ENCODE measurements at places on chromosomes 1 and 21.

GRCh38 chr1:93631626-93632365 lies 49.8 kb downstream of the BCAR3 start:
- no peak for DNase-seq

- DNase-seq, result peak; percentile 39
These were observed 2.1 kb downstream of the EVA1B start for GRCh38 chr1:36321119-36321951.

- DNase-seq, result no peak
These were observed 67.3 kb upstream of the BCL10 start for GRCh38 chr1:85343612-85344255.

DNA sequence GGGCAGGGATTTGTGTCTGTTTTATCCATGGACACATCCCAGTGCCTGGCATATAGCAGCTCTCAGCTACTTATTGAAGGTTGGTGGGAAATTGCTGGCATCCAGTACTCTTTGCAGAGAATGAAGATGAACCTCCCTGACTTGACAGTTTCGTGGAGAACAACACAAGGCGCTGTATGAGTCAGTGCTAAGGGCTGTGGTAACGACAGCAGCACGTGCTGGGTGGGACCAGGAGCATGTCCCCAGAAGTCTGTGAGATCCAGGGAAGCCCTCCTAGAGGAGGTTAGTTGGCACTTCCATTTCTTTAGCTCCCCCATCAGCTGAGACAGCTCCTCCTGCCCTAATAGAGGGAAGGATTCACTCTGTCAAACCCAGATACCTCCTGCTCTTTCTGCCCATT lies 25.9 kb upstream of the IL19 start:
- DNase-seq, result peak; percentile 36

DNA sequence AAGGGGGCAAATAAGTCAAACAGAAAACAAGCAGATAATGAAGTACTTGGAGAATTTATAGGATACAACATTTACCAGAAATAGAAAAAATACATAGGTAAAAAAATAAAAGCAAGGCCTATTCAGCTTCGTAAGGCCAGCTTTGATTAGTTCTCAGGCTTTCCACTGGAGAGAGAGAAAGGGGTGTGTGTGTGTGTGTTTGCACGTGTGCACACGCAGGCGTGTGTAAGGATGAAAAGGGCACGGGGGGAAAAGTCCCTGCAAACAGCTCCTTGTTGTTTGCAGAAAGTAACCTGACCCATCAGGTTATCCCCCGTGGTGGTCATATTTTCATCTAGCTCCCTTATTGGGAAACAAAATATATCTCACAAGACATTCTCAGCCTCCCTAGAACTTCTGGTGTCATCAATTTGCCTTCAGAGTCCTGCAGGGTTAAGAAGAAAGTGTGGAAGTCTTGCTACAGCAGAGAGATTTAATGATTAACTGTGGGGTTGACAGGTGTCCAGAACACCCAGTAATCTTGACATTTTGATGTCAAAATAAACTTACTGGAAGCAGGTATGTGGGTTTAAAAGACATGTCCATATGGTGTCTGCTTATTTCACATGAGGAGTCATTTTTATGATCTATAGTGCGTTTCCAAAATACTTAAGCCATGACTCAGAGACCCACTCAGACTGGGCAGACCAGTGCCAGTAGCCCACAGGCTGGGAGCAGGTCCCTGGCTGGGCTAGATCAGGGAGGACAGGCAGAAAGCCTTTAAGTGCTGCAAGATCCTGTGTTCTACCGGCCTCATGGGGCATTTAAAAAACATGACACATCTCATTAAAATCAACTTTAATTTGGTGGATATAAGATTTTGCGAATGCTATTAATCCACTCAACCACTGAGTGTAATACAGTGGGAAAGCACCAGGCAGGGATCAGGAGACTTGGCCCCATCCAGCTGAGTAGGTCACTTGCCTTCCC lies 487.6 kb upstream of the CAMK1G start:
- DNase-seq, result no peak

GRCh38 chr1:226581650-226582330 lies 33.2 kb downstream of the STUM start:
- no peak for DNase-seq

DNA sequence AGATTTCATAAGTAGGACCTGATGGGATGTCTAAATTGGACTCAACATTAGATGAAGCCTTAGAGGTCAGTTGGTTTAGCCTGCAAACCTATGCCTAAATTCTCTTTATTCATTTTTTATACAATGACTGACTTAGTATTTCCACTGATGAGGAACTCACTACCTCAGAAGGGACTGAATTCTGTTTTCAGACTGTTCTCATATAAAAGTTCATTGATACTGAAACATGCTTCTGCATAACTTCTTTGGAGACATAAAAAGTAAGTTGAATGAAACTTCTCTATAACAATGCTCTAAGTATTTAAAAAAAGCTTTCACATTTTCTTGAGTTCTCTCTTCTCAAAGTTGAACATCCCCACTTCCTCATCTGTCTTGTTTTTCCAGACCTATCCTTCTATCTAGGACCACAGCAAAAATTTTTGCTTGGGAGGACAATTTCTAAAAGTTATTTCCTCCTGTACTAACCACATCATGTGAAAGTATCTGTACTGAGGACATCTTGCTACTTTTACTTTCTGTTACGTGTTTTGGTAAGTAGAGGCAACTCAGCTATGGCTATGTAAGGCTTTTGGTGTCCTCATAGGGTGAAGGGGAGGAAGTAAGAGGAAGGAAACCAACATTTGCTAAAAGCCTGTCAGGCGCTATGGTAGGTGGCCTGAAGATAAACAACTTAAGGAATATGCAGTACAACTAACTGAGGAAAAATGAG lies 64.1 kb downstream of the USP24 start:
- DNase-seq, result no peak

- peak; percentile 24 for DNase-seq
These were observed 24.9 kb upstream of the CR1L start for GRCh38 chr1:207619871-207620542.

GRCh38 chr1:205774198-205775014 lies 876 bp downstream of the RAB29 start:
- DNase-seq, result peak; percentile 59

DNA sequence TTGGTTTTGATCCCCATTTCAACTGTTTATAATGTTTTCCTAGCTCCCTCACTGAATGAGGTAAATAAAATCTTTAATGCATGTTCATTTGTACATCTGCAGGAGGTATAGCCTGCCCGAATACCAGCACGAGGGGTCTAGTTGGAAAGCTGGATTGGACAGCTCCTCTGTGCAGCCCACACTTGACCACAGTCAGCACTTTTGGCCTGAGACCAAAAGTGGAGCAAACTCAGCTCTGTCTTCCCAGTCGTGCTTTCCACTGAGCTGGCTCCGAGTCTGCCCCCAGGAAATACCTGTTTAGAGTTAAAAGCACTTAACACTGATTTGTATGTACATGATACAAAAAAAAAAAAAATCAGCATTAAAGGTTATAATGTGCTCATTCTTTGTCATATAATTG lies 224.4 kb downstream of the DSCAM start:
- no peak for DNase-seq

- DNase-seq, result no peak
These were observed 20.4 kb upstream of the TMEM52 start for GRCh38 chr1:1939296-1940122.

GRCh38 chr1:25766721-25767436 lies 33.1 kb upstream of the SELENON start:
- no peak for DNase-seq

DNA sequence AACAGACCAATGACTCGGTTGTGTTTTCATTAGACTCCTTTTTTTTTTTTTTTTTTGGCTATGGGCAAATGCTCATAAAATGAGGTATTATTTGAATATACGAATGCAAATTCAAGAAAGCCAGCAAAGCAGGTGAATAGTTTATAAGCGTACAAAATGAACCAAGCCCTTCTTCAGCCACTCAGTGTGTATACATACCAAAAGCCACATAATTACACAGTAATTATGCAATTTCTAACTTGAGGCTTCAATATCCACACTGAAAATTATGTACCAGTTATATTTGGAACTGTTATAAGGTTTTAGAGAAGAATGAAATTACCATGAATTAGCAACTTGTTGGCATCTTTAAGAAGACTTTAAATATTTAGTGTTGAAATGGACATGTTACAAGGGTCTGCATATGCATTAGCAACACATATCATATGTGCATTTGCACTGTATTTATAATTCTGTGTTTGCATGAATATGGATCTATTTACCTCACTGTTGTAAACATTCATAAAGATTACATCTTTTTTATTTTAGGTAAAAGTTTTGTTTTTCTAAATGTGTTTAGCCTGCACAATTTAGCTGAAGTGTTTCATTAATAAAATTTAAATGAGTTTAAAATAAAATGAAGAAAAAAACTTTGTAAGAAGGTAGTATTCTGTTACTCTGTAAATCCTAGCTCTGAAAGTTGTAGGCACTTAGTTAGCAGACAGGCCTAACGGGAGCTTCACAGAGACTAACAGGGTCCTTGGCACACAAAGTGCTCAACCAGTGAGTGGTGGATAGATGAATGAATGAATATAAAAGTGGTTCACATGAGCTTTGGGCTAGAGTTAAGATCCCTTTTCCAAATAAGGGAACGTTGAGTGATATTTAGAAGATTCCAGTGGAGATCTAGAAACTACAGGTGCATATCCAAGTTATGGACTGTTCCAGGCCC lies 241.0 kb upstream of the NFIA start:
- no peak for DNase-seq

- no peak for DNase-seq
These were observed 27.0 kb downstream of the PDXK start for GRCh38 chr21:43745772-43746517.

DNA sequence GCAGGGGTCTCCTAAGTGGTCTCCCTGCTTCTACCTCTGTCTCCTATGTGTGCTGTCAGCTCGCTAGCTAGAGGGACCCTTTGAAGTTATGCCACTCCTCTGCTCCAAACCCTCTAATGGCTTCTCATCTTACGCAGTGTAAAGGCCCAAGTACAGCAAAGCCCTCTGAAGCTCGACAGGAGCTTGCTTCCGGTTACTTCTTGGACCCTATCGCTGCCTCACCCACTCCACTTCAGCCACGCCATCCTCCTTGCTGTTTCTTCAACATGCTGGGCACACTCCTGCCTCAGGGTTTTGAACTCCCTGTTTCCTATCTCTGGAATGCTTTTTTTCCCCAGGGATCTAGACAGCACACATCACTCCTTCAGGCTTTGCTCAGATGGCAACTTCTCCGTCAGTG lies 102.3 kb upstream of the F3 start:
- no peak for DNase-seq

GRCh38 chr1:36612881-36613280 lies 130.2 kb upstream of the CSF3R start:
- DNase-seq, result no peak

GRCh38 chr1:81208441-81208840 lies 592.3 kb upstream of the ADGRL2 start:
- DNase-seq, result no peak

- no peak for DNase-seq
These were observed 390.5 kb downstream of the PRDM2 start for GRCh38 chr1:14090531-14090930.

DNA sequence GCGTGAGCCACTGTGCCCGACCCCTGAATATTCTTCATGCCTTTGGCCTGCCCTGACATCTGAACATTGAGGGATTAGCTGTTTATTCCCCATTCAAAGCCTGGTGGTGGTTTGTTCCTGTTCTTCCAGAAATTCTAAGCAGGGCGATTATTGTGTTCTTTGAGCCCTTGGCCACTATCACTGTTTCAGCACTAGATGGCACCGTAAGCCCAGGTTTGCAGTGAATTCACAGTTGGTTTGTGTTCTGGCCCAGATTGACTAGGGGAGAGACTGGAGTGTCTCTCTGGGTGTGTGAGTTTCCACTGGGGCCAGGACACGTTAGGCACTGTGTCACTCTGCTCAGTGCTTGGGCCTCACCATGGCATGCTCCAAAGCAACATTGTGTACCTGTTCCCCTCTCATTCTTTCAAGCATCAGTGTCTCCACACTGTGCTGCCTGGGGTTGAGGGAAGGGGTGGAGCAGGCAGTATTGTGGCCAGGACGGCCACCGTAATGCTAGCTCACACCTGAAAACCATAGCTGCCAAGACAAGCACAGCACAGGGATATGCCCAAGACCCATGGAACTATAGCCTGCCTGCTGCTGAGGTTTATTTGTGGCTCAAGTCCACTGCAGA lies 52.7 kb downstream of the PKN2 start:
- DNase-seq, result peak; percentile 52

GRCh38 chr1:223129229-223129901 lies 13.7 kb downstream of the TLR5 start:
- peak; percentile 77 for DNase-seq

DNA sequence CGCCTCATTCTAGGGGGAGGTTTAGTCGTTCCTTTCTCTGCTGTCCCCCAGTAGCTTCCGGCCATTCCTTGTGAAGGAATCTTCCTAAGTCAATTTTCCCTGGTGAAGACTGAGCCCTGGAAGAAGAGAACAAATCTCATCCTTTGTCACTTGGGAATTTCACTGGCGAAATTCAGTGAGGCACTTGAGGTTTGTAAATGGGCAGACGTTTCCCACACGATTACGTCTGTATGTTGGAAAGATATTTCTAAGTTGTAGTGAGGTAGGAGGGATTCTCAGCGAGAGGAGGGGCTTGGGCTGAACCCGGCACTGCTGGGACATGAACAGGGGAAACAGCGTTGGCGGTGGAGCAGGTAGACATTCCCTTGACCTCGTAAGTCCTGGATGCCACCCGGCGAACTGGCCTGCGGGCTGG lies 47.2 kb downstream of the GALNT2 start:
- no peak for DNase-seq

DNA sequence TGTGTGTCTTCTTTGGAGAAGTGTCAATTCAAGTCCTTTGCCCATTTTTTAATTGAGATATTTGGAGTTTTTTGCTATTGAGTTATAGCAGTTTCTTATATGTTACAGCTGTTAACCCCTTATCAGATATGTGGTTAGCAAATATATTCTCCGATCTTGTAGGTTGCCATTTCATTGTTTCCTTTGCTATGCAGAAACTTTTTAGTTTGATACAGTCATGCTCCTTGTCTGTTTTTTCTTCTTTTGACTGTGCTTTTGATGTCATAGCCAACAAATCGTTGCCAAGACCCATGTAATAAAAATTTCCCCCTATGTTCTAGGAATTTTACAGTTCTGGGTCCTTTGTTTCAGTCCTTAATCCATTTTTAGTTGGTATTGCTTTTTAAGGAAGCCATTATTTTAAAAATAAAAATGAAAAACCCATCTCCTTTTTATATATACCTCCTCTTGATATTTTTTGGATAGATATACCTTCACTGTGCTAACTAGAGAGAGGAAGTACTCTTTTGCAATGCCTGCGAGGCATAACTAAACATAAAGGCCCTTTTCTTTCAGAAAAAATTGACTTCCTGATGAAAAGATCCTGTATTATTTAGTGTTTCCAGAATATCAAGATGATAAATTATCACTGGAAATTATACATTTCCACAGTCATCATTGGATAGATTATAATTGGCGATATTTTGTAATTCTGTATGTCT lies 127.8 kb downstream of the HS2ST1 start:
- DNase-seq, result no peak

- peak; percentile 60 for DNase-seq
These were observed 104.9 kb upstream of the SOD1 start for GRCh38 chr21:31554511-31555022.

DNA sequence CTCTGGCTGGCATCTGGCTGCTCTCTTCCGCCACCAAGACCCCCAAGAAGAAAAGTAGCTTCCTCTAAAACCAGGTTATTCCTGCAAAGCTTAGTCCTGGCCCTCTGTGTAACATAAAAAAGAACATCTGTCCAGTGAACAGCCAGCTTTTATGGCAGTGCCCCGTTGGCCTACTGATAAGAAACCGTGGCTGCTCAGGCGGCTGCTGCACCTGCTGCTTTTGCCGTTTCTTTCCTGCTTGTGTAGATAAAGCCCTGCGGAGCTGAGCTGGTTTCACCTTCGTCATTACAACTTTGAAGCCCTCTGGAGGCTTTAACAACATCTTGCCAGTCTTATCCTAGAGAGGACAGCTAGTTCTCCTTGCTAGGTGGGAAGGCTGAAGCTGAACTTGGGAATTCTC lies 20.5 kb downstream of the ELAPOR1 start:
- DNase-seq, result no peak
